Stimulated activated CD4-positive, alpha-beta T cell treated with anti-CD3 and anti-CD28 coated beads, Interleukin-1b, Interleukin-23, amount 100 ng/mL, for 48 hours (primary cell): ENCODE measurements at places on chromosomes 13 and 19.

- DNase-seq: no peak
Measured at GRCh38 chr19:55641426-55642152, 787 bp downstream of the ZNF580 start.

- no peak for DNase-seq
Measured at GRCh38 chr13:49760558-49760957, 31.9 kb downstream of the KPNA3 start.

GRCh38 chr13:30181888-30182651 lies 125.3 kb downstream of the KATNAL1 start:
- DNase-seq: no peak

- DNase-seq: peak; percentile 12
Measured at GRCh38 chr13:21637296-21637695, 33.3 kb upstream of the MICU2 start.

GRCh38 chr19:14391156-14391821 lies 10.0 kb downstream of the ADGRE5 start:
- no peak for DNase-seq

DNA sequence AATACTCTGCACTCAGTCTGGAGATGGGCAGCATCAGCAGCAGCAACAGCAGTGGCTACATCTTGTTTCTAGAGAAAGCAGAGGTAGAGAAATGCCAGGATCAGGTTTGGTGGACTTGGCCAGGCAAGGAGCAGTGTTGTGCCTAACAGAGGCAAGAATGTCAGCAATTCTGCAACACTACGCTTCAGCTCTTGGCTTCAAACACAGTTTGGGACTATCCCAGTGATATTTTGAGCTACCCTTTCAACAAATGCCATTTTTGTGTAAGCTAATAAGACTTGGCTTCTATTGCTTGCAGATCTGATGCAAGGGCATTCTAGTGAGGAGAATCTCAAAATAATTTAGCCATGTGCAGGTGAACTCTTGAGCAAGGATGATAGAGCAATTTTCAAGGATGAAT lies 271.3 kb downstream of the PCDH20 start:
- DNase-seq: no peak

- no peak for DNase-seq
Measured at GRCh38 chr13:30429235-30429634, 6.9 kb downstream of the UBE2L5 start.

GRCh38 chr13:76715075-76715474 lies 171.1 kb downstream of the KCTD12 start:
- DNase-seq: no peak

- DNase-seq: no peak
Measured at GRCh38 chr19:40150170-40150569, 41.1 kb upstream of the MAP3K10 start.

DNA sequence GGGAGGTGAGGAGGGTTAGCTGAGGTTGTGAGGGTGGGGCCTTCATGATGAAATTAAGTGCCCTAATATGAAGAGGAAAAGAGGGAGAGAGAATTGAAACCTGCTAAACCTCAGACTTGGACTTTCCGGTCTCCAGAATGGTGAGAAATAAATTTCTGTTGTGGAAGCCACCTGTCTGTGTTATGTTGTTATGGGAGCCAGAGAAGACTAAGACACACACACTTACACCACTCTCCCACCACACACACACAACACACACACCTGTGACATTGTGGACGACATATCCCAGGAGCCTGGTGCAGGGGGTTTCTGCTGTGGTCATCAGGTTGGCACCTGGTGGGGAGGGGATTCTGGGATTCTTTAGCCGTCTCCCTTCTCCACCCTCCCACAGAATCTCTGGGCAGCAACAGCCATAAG lies 14.0 kb downstream of the KLK4 start:
- no peak for DNase-seq

GRCh38 chr13:39788102-39788501 lies 132.6 kb downstream of the COG6 start:
- DNase-seq: no peak

DNA sequence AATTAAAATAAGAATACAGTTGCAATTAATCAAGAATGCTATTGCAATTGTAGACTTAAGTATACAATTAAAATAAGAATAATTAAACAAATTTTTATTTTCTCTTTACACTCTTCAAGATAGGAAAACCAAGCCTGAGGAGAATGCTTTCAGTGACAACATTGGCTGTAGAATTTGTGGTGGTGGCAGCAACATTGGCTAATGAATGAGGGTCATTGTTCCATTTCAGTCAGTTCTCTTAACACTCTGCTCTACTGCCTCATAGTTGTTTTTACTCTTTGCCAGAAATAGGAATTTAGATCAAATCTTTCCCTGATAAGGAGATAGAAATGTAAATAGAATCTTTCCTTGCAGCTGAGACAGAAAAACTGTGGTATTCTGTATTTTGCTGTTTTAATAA lies 391.6 kb downstream of the PCDH20 start:
- DNase-seq: no peak

GRCh38 chr19:14325863-14326262 lies 55.4 kb upstream of the ADGRE5 start:
- no peak for DNase-seq

DNA sequence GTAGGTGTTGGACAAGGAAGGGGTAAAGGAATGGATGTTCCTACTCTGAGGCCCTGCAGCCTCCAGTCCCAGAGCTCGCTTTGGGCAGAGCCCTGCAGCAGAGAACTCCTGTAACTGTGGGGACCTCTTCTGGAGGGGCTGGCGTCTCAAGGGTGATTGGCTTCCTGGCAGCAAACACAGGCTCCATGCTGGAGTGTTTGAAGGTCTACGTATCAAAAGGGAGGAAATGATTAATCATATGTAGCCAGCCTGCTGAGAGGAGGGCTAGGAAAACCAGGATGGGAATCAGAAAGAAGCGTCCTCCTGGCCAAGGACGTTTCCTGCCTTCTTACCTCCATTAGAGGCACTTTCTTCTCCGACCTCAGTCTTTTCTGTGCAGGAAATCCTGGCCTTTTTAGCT lies 208.5 kb downstream of the TSHZ3 start:
- DNase-seq: no peak

- no peak for DNase-seq
Measured at GRCh38 chr19:8973501-8974091, 36.6 kb downstream of the MUC16 start.

GRCh38 chr13:78806457-78806856 lies 147.5 kb upstream of the OBI1 start:
- DNase-seq: no peak

- no peak for DNase-seq
Measured at GRCh38 chr19:2923510-2923909, 21.3 kb downstream of the ZNF77 start.
